Peyer's patch (tissue), 4 donors: ENCODE measurements at places on chromosomes 4 and X. TPM values are rescaled to one million over a fixed set of nuclear protein-coding genes. Genes with fewer than 3 reads are reported as not detected.

DNA sequence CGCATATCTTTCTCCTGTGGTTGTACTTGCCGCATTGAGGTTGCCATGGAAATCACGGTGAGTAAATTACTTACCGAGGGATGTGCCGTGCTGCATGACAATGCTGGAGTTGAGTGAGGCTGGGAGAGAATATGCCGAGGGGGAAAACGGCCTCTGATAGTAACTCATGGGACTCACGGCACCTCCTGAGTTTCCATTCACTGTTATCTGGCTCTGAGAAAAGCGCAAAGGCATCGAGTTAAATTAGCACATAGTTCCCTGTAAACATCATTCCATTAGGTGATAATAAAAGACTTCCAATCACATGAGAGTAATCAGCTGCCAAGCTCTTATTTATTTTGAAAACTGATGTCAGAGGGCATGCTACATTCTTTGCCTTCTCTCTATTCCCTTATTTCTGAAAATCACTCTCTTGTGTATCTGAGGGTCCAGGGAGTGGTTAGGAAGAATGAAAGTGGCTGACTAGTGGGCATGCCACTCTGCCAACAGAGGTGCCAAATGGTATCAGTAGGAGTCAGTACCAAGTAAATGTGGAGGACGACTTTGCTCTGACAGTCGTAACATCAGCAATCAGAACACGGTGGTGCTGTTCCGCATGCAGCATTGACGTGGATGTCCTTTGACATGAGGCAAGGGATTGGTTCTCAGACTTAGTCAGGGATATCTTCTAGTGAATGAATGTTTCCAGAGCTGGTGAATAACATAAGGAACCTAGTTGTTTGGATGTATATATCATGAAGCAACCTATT lies 126.9 kb upstream of the PDLIM3 start:
- no peaks in the 10 kb centered on the region for H3K27me3 ChIP-seq
- H3K36me3 ChIP-seq = peaks cover 3% of the 10 kb centered on the region
- no peak for DNase-seq
- no peaks in the 10 kb centered on the region for H3K4me1 ChIP-seq

GRCh38 chr4:153087671-153088194 lies 116.5 kb upstream of the TRIM2 start:
- no peaks in the 10 kb centered on the region for H3K4me1 ChIP-seq
- H3K27ac ChIP-seq = no peak overlapping the region
- H3K4me3 ChIP-seq = no peak overlapping the region
- no peaks in the 10 kb centered on the region for H3K27me3 ChIP-seq
- no peaks in the 10 kb centered on the region for H3K36me3 ChIP-seq

DNA sequence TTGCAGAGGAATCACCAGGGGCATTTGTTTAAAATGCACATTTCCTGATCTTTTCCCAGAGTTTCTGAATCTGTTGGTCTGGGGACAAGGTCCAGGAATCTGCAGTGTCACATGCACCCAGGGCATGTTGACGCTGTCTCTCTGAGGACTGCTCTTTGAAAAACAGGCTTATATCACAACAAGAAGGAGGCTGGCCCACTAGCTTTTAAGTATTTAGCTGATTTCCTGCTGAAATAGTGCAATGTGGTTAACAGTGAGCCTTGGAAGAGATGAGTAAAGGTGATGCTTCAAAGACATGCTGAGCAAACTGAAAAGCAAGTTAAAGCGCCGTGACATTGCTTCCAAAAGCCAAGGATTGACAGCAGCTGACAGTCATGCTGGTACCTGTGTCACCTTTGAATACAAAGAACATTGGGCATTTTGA lies 18.6 kb upstream of the SEPSECS start:
- H3K4me3 ChIP-seq = no peak overlapping the region
- DNase-seq = no peak
- H3K36me3 ChIP-seq = no peaks in the 10 kb centered on the region
- H3K27me3 ChIP-seq = no peaks in the 10 kb centered on the region

DNA sequence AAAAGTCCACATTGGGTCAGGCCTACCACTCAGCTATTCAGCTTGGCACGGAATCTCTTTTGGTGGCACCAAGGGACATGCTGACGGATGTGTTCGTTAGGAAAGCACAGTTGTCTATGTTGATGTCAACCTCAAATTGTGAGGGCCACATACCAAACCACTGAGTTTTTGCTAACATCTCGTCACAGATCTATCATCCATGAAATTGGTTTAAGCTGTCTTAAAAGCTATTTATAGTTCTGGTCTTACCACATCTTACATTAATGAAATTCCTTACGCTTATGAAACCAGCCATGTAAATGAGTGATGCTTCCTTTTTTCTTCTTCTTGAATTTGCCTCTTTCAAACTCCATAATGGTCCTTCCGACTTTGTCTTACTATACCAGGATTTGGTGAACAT lies 101.5 kb downstream of the MGST2 start:
- no peak overlapping the region for H3K4me3 ChIP-seq
- no peaks in the 10 kb centered on the region for H3K27me3 ChIP-seq
- no peaks in the 10 kb centered on the region for H3K4me1 ChIP-seq
- no peak overlapping the region for H3K27ac ChIP-seq
- DNase-seq = no peak
- H3K36me3 ChIP-seq = no peaks in the 10 kb centered on the region

DNA sequence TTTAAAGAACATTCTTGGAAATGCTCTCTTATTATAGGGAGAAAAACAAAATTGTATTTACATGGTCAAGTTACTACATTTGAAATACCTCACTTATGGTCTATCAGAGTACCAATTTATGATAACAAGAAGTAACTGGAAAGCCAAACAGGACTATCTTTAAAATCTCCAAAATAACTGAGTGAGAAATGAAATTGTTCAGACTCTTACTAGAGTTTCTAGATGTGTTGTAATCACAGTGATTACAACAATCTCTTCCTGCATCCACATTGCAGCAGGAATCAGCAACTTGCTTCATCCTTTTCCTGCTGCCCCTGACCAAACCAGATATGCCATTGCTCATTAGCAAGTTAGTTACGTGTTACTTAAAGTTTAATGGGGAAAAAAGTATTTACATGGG lies 245.2 kb upstream of the SMIM31 start:
- no peak overlapping the region for H3K27ac ChIP-seq
- no peaks in the 10 kb centered on the region for H3K36me3 ChIP-seq
- no peaks in the 10 kb centered on the region for H3K4me1 ChIP-seq
- no peak overlapping the region for H3K4me3 ChIP-seq

DNA sequence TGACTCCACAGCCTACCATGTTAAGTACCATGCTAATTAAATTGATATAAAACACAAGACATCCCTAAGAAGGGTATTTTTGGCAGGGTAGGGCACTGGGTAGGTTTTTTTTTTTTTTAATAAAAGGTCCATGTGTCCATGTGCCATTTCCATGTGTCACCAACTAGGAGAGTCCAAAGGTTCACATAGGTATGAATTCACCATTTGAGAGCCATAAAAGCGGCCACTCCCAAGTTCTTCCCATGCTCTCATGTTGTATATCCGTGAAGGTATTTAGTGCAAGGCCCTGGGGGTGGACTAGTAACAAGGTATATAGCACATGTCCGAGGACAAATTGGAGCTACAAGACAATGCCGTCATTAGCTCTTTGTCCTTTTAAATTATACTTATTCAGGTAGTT lies 107.3 kb downstream of the PDE5A start:
- DNase-seq = no peak
- peaks cover 17% of the 10 kb centered on the region for H3K36me3 ChIP-seq
- no peak overlapping the region for H3K4me3 ChIP-seq
- H3K27ac ChIP-seq = no peak overlapping the region
- no peaks in the 10 kb centered on the region for H3K27me3 ChIP-seq

DNA sequence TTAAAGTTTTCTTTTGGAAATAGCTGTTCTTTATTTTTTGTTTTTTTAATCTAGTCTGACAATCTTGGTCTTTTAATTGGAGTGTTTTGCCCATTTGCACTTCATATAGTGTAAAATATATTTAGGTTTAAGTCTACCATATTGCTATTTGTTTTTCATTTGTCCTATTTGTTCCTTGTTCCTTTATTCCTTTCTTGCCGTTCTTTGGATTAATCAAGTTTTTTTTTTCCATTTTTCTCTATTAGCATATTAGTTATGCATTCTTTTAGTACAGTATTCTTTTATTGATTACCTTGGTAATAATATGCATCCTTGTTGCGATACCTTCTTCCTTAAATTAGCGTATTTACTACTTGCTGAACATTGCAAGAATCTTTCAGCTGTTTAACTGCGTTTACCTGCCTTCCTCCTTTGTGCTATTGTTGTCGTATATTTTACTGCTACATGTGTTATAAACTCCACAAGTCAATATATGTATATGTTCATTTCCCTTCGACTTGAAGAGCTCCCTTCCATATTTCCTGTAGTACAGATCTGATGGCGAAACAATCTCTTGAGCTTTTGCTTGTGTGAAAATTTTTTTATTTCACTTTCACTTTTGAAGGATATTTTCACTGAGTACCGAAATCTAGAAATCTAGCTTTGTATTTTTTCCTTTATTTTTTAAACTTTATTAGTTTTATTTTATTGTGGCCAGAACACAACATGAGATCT lies 23.9 kb upstream of the RNF212 start:
- H3K4me3 ChIP-seq = no peak overlapping the region
- H3K27ac ChIP-seq = no peak overlapping the region
- H3K36me3 ChIP-seq = no peaks in the 10 kb centered on the region

- no peak overlapping the region for H3K4me3 ChIP-seq
- no peak for DNase-seq
- H3K27me3 ChIP-seq = no peaks in the 10 kb centered on the region
- H3K4me1 ChIP-seq = no peaks in the 10 kb centered on the region
These were observed 77.1 kb downstream of the CNOT6L start for GRCh38 chr4:77742054-77742453.

IL9R gene
- 7.8 TPM for total RNA-seq

MMGT1 gene
- total RNA-seq = 9.9 TPM

KCND1 gene
- total RNA-seq = 5.8 TPM

CAPN6 gene
- not detected for total RNA-seq

FAM47A gene
- total RNA-seq = not detected

USP51 gene
- total RNA-seq = 0.83 TPM
